Stimulated activated CD4-positive, alpha-beta T cell treated with anti-CD3 and anti-CD28 coated beads, Interleukin-15, amount 100 ng/mL, for 48 hours (primary cell): ENCODE measurements at places on chromosomes 4 and X.

DNA sequence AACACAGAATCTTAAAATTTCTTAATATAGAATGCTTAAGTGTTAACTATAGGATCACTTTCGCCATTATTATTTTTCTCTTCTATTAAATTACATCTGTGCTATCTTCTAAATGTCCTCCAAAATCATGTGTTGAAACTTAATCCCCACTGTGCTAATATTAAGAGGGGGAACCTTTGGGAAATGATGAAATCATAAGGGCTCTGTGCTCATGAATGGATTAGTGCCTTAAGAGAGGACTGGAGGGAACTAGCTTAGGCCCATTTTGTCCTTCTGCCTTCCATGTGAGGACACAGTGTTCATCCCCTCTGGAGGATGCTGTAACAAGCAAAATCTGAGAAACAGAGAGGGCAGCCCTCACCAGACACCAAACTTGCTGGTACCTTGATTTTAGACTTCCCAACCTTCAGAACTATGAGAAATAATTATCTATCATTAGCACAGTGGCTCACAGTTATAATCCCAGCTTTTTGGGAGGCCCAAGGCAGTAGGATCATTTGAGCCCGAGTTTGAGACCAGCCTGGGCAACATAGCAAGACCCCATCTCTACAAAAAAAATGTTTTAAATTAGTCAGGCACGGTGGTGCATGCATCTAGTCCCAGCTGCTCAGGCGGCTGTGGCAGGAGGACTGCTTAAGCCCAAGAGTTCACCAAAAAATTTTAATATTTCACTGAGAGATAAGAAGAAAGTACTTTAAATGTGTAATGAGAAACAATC, 26.3 kb downstream of the KLHL8 start:
- no peak for DNase-seq

- DNase-seq = peak; percentile 78
Measured at GRCh38 chr4:7960790-7961655, 21.4 kb upstream of the AFAP1 start.

GRCh38 chr4:2962614-2963174, 512 bp downstream of the NOP14 start:
- no peak for DNase-seq

- no peak for DNase-seq
Measured at GRCh38 chr4:1137850-1138249, 24.5 kb upstream of the RNF212 start.

DNA sequence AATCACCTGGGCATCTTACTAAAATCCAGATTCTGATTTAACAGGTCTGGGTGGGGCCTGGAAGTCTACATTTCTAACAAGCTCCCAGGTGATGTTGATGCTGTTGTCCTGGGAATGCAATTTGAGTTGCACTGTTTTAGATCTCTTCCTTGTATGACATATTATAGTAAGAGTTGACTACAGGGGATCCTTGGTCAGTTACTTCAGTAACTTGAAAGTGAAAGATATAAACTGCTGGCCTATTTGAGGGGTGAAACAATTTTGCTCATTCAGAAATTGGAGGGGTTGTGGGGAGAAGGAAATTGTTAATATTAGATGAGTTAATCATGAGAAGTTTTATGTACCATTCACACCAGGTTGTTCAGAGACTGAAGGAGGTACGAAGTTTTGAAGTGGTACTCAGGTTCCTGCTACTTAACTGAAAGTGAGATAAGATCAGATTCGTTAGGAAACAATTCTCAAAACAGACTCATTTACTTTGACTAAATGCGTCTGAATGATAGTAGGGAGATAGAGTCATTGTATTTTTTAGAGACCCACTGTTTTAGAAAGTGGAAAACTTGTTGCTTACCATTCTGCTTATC, 12.5 kb downstream of the SH2D1A start:
- DNase-seq = no peak

DNA sequence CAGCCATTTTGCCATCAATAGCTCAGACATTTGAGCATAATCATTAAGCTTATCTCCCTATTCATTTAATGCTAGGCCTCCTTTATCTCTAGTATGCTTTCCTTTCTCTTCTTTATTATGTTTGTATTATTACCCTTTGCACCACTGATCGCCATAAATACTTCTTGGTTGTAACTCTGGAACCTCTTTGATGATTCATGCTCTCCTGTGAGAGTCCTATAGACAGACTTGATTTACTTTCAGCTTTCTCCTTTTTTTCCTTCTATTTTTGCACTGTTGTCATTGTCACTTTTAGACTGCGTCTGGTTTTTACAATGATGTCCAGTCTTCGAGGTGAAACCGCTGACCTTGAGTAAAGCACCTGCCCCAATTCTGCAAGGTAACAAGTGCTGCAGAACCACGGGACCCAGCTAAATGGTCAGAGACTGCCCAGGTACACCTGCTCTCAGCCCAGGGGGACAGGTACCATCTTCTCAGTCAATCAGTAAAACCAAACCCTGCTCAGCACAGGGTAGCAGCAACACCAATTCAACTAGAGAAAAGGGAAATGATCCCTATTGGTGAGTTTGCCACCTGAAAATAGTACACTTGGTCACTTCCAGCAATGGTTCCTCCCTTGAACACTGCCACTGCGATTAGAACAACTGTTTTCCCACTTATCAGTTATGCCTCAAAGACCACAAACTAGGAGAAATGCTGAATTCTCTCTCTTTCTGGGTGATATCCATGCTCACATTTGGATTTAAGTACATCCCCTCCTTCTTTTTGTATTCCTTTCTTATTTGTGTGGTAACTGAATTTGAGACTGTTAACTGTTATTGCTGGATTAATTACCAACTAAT, 125.1 kb downstream of the MAML3 start:
- no peak for DNase-seq

DNA sequence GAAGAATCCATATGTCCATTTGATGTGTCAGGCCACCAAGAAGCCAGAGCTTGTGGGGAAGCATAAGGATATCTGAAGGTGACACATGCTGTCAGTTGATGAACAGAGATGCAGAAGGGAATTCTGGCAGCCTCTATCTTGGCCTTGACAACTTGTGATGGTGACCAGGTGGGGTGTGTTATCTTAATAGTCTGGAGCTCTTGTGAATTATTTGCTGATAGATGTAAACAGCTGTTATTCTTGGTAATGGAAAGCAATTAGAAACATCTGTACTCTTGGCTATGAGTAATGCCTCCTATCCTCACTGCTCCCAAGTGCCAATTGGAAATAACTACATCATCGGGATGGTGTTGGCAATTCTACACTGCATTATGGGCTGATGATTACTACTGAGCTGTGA, 51.9 kb downstream of the NAA11 start:
- no peak for DNase-seq

GRCh38 chr4:116122124-116122523, 963.3 kb downstream of the TRAM1L1 start:
- DNase-seq = no peak

GRCh38 chr4:85168234-85168834, 201.8 kb upstream of the WDFY3 start:
- DNase-seq = no peak

- peak; percentile 36 for DNase-seq
Measured at GRCh38 chrX:22063284-22063683, 31.2 kb downstream of the PHEX start.

- no peak for DNase-seq
Measured at GRCh38 chr4:71474731-71475130, 135.9 kb downstream of the SLC4A4 start.

GRCh38 chrX:150982235-150982787, 824 bp upstream of the HMGB3 start:
- DNase-seq = no peak

DNA sequence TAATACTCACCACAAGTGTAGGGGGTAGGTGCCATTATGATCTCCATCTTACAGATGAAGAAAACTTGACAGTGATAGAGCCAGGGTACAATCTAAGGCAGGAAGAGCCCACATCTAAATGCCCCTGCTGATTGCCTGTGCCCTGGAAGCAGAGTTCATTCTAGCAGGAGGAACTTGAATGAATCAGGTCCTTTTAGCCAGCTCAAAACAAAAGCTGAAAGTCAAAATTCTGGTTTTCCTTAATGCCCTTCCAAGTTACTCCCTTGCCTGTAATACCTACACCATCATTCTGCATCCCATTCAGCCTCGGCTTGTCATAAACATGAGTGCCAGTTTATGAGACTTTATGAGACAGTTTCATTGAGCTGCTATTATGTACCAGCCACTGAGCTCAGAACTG, 89.6 kb downstream of the SCD5 start:
- no peak for DNase-seq

DNA sequence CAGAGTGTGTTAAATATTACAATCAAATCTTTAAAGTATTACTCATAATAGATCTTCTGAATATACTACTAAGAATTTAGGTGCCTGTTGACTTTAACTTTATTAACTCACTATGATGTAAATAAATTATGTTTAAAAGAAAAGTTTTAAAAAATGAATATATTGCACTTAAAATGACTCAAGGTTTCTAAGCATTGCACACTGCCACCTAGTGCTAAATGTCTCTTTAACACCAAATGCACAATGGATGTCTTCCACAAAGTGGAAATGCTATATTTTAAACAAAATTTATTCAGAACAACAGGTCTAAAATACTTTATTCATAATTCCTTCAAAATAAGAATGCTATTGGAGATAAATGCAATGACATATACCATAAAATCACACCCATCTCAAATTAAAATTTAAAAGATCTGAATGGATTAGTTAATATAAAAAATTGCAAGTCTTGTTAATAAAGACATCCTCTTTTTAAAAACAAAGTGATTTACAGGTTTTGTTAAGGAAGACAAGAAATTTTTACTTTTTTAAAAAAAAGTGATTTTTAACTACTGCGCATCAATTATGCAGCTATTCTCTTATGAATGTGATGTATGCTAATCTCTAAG, 5.5 kb downstream of the INPP4B start:
- DNase-seq = no peak

GRCh38 chr4:109928327-109929045, 15.8 kb downstream of the EGF start:
- no peak for DNase-seq

DNA sequence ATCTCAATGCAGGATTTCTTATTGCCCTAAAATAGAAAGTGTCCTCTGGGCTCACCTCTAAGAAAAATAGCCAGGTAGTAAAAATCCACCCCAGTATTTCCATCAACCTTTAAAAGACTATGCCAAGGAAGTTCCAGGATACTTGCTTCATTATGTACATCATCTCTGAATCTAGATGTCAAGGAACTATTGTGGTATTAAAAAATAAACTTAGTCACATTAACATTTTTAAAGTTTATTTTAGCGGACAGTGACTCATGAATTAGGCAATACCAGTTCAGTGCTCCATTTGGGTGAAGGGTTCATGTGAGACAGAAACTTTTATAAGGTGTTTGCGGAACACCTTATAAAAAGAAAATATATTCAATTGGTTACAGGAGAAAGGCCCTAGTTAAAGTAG, 209.2 kb downstream of the ADAM29 start:
- no peak for DNase-seq

- DNase-seq = no peak
Measured at GRCh38 chr4:82467471-82467870, 37.1 kb downstream of the ENOPH1 start.
